ENCODE measurements at places on chromosomes 13 and 19.

- no peak for DNase-seq
Observed at GRCh38 chr13:21147827-21148226, 28.5 kb downstream of the SKA3 start.

GRCh38 chr19:42606660-42607351 lies 12.1 kb upstream of the CEACAM8 start:
- DNase-seq: peak; percentile 73

- no peak for DNase-seq
Observed at GRCh38 chr19:57031106-57031505, 88.7 kb upstream of the USP29 start.

GRCh38 chr19:28612275-28612769 lies 600.6 kb downstream of the UQCRFS1 start:
- no peak for DNase-seq

- DNase-seq: no peak
Observed at GRCh38 chr13:106405731-106406130, 129.7 kb downstream of the EFNB2 start.

- no peak for DNase-seq
Observed at GRCh38 chr13:24887759-24888158, 123.8 kb downstream of the RNF17 start.

DNA sequence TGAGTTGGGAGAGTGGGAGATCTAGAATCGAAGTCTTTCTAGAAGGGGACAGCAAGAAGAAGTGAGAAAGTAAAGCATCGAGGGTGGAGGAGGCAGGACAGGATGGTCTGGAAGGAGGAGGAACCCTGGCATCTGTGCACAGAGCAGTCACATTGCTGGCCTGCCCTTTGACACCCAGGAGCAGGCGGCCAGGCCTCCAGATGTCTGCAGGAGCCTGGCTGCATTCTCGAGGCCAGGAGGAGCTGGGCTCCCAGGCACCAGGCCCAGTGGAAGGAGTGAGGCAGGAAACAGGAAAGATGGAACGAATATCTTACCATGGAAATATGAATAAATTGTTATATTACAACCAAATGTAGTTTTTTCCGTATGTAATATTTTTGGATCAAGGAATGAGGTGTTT lies 27.7 kb upstream of the ARGLU1 start:
- no peak for DNase-seq

DNA sequence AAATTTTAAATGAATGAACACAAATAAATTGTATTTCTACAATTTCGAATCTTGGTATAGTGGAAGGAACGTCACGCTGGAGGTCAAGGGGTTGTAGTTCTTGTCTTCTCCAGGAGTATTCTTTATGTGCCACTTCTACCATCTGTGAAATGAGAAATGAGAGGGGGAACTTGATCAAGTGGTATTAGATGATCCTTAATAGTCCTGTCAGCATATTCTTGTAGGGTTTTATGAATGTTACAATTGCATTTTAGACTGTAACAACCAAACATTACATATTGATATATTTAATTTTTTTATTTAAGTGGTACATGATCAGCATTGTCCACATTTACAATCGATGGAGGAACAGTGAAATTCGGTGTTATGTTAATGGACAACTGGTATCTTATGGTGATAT lies 113.6 kb downstream of the NBEA start:
- no peak for DNase-seq

DNA sequence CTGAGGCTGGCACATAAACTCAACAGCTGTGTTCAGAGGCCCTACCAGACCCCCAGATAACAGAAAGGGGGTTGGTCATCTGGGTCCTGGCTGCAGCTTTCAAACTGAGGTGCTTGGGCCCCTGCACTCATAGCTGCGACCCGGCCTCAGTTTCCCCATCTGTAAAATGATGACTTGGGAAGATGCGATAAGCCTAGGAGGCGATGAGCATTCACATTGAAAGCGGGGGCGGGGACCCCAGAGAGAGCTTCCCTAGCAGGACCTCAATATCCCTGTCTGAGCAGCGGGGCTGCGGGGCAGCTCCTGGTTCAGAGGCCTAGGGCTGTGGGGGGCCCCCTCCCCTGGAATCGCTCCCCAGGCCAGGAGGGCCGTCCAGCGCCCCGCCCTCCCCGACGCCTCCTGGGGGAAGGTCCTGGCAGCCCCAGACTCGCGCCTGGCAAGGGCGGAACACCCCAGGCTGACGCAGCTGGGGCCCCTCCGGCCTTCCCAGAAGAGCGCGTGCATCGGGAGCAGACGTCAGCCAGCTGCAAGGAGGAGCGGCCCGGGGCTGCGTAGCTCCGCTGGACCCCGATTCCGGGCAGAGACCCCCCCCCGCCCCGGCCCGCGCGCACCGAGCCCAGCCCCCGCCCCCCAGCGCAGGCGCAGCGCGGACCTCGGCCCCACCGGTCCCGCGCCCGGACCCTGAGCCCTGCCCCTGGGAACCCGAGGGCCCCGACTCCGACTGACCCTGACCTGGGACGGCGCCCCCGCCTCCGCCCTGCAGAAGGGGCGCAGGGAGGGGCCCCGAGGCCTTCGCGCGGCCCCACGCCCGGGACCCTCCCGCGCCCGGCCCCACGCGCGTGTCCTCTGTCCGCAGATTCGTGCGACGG lies 3.5 kb downstream of the FSTL3 start:
- DNase-seq: peak; percentile 75

DNA sequence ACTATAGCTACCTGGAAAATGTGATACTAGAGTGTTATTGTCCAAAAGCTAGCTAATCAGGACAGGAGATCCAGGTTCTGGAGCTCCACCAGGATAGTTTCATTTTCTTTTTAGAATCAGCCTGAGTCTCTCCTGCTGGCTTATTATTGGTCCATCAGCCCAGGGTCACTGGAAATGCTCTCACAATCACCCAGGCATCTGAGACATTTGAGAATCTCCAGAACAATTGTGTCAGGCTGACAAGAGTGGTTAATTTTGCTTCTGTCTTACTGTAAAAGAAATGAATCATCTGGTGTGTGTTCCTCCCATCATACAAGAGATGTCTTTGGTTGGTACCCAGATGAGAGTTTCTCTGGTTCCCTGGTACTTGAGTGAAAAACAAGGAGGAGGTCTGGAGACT lies 43.6 kb upstream of the ZNF681 start:
- peak; percentile 42 for DNase-seq

- no peak for DNase-seq
Observed at GRCh38 chr19:20070691-20071090, 7.1 kb upstream of the ZNF90 start.

DNA sequence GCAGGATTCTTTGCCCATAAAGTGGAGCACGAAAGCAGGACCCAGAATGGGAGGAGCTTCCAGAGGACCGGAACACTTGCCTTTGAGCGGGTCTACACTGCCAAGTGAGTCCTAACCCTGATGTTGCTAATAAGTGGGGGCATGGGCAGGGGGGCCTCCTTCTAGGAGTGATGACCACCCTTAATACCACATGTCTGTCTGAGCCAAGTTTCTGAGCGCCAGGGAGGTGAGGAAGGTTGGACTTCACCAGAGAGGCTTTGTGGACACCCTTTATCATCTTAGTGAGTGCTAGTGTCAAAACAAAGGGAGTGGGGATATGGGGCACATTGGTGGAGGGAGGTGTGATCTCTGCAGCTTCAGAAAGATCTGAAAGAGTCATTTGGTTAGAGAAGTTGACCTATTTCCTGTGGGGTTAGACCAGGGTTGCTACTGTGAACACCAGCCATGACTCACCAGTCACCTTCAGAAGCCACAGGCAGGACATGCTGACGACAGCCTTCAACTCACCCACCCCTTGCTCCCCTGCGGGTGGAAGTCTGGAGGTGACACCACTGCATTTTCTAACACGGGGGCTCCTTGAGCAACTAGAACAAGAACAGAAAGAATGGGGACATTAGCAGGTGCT lies 8.8 kb downstream of the ALOX5AP start:
- DNase-seq: peak; percentile 64

DNA sequence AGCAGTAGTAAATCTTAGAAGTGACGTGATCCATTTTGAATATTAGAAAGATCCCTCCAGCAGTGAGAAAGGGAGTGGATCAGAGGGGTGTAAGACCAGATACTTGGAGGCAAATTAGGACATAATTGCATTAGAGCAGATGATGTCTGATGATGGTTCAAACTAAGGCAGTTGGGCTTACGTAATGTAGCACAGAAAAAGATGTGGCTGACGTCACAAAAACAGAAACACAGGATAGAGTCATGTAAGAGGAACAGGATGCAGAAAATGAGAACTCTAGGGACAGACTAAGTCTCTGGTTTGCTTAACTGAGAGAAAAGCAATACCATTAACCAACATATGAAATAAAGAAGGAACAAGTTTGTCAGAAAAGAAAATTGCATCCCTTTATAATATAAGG lies 392.5 kb upstream of the DACH1 start:
- no peak for DNase-seq

- DNase-seq: no peak
Observed at GRCh38 chr19:31991984-31992655, 353.3 kb upstream of the ZNF507 start.

DNA sequence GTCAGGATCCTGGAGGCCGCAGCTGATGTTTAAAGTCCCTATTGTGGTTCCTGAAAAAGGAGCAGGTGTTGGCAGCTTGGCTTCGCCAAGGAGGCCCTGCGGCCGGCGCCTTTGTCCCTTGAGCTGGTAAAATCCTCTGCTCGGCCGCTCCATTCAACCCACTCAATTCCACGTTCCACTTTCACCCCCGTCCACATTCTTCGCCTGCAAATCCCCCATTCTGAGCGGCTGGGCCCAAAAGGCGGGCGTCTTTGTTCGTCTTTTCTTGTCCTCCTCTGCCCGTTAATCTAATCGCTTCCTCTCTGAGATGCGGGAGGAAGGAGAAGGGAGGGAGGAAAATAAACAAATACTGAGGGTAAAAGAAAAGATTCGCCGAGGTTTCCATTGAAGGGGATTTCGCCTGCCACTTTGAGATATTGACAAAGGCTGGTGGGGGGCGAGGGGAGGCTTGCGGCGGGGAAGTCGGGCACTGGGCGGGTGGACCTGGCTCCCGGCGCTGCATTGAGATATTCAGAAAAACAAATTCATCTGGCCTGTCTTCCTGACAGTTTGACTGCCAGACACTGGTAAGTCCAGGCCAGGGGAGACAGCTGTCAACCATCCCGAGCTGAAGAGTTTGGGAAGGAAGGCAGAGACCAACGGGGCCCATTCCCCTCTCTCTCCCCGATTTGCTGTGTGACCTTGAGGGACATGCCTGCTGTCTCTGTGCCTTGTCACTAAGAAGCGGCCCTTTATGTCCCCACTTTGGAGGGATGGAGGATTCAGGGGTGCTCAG lies 37.6 kb downstream of the ZNRF4 start:
- no peak for DNase-seq

- peak; percentile 98 for DNase-seq
Observed at GRCh38 chr13:49859560-49859959, 67.1 kb upstream of the KPNA3 start.

DNA sequence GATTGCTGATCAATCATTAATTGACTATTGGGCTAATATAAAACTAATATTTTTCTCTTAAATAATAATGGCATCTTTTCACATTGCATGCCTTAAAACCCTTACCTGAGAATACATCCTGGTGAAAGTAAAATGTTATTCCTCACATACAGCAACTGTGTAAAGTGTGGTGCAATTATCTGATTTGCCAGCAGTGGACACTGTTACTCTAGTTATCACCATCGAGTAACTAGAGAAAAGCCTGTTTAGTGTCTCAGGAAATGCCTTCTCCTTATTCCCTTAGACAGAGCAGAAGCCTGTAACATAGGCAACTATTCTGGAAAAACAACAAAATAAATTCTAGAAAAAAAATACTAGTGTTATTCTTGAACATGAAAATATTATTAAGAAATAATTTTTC lies 459.8 kb downstream of the FGF14 start:
- DNase-seq: peak; percentile 10

GRCh38 chr13:48009284-48009683 lies 8.2 kb upstream of the SUCLA2 start:
- DNase-seq: peak; percentile 82

DNA sequence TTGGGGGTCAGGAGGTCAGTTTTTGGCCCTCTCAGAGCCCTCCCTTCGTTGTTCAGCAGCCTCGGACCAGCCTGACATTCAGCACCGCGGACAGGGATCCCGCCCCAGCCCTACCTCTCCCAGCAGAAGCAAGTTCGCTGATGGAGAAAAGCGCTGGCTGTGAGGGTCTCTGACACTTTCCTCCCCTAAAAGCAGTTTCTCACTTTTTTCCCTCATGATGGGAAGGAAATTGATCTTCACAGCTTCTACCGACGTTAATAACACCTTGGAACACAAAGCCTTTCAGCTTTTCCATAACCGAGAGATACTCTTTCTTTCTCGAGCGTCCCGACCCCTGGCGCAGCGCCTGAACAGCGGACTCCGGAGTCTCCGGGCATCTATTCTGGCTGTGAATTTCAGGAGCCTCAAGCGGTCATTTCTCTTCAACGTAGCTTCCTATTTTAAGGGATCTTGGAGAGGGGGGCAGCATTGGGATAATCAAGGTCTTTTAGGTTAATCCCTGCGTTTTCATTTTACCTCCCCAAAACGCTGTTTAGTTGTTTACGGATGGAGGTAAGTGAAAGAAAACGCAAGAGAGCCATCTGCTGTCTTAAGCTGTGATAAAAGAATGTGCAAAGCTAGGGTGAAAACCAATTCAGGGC lies 467.2 kb downstream of the ITGBL1 start:
- DNase-seq: peak; percentile 20

DNA sequence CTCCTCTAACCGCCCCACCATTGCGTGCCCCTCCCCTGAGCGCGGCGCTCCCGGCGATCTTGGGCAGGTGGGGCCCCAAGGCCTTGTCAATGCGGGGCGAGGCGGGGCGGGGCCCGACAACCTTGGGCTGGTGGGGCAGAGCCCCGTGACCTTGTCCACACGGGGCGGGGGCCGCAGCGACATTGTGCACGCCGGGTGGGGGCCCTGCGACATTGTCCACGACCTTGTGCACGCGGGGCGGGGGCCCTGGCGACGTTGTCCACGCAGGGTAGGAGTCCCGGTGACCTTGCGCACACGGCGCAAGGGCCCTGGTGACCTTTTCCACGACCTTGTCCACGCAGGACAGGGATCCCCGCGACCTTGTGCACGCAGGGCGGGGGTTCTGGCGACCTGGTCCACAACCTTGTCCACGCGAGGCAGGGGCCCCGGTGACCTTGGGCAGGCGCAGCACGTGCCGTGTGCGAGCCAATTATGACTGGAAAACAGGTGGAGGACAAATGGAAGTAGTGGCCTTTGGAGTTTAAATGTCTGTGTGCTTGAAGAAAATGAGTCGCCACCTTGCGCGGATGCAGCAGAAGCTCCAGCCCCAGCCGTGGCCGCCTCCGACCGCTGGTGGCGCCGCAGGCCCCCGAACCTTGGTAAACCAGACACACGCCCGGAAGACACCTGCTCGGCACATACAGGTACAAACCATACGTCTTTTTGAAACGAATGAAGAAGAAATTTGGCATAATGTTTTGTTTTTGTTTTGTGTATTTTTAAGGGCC lies 62.6 kb downstream of the LATS2 start:
- no peak for DNase-seq

- no peak for DNase-seq
Observed at GRCh38 chr19:10651851-10652250, 2.3 kb upstream of the ILF3 start.

GRCh38 chr13:105806628-105806920 lies 728.9 kb downstream of the EFNB2 start:
- DNase-seq: no peak

DNA sequence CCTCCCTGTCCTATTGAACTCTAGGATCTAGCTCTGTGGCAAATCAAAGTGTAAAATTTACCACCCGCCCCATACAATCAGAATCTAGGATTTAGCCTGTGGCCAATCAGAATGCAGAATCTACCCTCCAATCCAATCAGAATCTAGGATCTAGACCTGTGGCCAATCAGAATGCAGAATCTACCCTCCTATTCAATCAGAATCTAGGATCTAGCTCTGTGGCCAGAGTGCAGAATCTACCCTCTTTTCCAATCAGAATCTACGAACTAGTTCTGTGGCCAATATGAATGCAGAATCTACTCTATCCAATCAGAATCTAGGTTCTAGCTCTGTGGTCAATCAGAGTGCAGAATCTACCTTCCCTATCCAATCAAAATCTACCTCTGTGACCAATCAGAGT lies 25.8 kb downstream of the PRKD2 start:
- no peak for DNase-seq
